Keratinocyte (primary cell): ENCODE measurements at places on chromosomes 4 and X.

DNA sequence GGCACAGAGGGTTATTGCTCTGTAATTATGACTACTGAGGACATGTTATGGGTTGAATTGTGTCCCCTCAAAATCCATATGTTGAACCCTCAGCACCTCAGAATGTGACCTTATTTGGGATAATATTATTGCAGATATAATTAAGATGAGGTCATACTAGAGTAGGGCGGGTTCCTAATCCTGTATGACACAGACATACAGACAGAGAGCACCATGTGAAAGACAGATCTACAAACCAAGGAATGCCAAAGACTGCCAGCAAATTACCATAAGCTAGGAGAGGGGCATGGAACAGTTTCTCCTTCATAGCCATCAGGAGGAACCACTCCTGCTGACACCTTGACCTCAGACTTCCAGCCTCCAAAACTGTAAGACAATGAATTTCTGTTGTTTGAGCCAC, 115.2 kb upstream of the OTUD4 start:
- no peak overlapping the region for H3K4me3 ChIP-seq
- DNase-seq, result no peak
- no peaks in the 10 kb centered on the region for H3K36me3 ChIP-seq
- H3K27me3 ChIP-seq, result no peaks in the 10 kb centered on the region
- H3K4me1 ChIP-seq, result peaks cover 8% of the 10 kb centered on the region
- H3K27ac ChIP-seq, result no peak overlapping the region

DNA sequence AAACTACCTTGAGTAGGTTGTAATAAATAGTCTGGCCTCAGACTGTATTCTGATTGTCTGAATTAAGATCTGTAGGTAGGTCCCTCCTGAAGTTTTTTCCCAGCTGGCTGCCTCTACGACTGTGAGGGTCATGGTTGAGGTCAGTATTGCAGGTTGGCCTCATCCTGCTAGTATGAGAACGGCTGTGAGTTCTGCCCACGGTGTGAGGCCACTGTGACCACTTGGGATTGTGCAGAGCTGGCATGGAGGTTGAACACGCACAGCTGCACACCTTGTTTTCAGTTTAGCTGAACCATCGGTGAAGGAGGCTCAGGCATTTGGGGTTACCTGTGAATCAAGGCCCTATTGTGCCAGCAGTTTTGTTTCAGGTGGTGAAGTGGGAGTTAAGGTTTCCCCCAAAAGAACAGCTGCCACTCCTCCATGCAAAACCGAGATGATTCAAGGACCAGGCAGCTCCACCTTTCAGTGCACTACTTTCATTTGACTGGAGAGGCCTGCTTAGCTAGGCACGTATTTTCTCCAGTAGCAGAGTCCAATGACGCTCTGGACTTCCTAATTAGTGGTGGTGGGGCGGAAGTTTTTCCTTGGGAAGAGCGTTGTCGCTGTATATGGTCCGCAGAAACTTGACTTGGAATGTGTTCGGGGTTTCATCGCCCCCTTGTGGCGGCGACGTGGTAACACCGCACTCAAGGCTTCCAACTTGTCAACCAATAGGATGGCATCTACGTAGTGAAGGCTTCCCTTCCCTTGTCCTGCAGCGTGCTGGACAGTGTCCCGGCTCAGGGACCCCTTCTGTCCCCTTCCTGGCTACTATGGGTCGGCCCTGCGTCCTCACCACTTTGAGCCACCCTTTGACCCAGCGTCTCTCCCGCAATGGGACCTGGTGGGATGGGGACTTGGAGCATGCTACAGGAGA, 13.8 kb downstream of the CMC4 start:
- H3K27me3 ChIP-seq, result no peaks in the 10 kb centered on the region
- DNase-seq, result peak; percentile 17
- H3K4me3 ChIP-seq, result no peak overlapping the region
- H3K27ac ChIP-seq, result no peak overlapping the region
- H3K36me3 ChIP-seq, result no peaks in the 10 kb centered on the region

GRCh38 chr4:168880072-168880675, 129.9 kb downstream of the CBR4 start:
- no peak for DNase-seq
- H3K4me1 ChIP-seq, result peaks cover 13% of the 10 kb centered on the region
- H3K27me3 ChIP-seq, result no peaks in the 10 kb centered on the region
- no peak overlapping the region for H3K4me3 ChIP-seq
- peaks cover 18% of the 10 kb centered on the region for H3K36me3 ChIP-seq

- no peak overlapping the region for H3K27ac ChIP-seq
- H3K4me3 ChIP-seq, result no peak overlapping the region
- H3K36me3 ChIP-seq, result no peaks in the 10 kb centered on the region
These were observed 46.9 kb downstream of the JADE3 start for GRCh38 chrX:46959101-46959500.
